ENCODE measurements at places on chromosomes 16 and 17.

GRCh38 chr17:22272363-22273146 is 580.2 kb downstream of the KCNJ18 start:
- no peak for DNase-seq

- no peak for DNase-seq
Measured at GRCh38 chr16:67349172-67349571, 22.6 kb downstream of the LRRC36 start.

- peak; percentile 69 for DNase-seq
Measured at GRCh38 chr17:14211801-14212200, 24.9 kb downstream of the CDRT15 start.

DNA sequence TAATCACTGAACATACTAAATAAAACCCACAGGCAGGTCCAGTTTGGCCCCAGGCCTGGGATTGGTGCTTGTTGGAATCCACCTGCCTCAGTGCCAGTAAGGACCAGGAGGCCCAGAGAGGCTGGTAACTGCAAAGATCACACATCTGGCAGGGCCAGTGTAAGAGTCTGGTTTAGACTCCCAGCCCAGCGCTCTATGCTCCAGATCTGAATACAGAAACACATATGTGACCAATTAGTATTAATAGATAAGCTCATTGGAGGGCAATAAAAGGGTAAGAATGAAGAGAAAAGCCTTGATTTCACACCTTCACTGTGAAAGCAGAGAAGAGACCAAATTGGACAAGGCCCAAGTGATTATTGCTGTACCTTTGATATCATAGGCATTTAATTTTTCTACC is 13.6 kb upstream of the CCDC182 start:
- DNase-seq: no peak

GRCh38 chr17:80244871-80245509 is 15.7 kb upstream of the RNF213 start:
- no peak for DNase-seq

DNA sequence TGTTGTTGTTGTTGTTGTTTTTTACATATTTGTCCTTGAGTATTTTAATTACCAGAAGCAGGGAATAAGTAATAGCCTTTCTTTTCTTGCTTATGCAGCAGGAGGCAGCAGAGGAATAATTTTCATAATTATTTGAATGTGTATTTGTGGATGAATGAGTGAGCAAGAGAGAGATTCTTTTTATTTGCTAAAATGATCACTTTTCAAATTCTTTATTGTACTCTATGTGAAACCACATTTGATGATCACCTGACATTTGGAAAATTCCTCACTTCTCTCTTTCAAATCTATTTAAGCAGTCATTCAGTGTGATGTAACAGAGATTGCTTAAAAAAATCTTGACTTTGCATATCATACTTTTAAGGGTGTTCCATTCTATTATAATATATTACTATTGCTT is 223.6 kb downstream of the BCAS3 start:
- no peak for DNase-seq

DNA sequence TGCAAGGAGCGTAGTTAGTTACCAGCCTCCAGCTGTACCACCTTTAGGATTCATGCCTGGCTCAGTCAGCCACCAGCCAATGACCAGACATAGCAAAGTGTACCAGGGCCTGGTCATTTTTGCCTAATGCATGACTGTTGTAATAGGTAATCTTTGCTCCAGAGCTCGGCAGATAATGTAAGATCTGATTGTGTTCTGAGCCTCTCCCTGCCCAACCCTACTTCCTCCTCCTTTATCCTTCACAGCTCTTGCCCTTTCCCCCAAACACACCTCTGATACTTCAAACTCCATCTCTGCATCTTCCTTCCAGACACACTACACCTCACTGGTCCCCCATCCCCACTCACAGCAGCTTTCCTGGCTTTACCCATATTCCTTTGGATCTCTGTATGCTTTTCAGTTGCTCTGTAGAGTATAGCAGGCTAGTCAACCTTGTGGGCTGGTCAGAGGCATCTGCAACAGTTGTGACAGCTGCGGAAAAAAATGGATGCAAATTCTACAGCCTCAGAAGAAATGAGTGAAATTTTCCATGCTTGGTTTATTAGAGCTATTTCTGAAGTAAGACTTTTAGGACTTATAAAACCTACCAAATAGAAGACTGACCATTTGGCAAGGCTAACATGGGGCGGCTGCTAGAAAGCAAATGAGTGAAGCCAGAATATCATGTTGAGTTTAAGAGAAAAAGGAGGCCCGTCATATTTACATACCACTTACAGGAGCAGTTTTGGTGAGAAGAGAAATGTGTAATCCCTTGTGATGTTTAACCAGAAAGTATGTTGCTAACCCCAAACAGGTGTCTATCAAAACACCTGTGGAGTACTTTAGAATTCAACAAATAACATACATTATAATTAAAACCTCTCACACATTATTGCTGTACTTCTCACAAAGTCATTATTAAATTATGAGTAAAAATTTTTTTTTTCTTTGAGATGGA is 19.9 kb upstream of the C16orf87 start:
- no peak for DNase-seq

DNA sequence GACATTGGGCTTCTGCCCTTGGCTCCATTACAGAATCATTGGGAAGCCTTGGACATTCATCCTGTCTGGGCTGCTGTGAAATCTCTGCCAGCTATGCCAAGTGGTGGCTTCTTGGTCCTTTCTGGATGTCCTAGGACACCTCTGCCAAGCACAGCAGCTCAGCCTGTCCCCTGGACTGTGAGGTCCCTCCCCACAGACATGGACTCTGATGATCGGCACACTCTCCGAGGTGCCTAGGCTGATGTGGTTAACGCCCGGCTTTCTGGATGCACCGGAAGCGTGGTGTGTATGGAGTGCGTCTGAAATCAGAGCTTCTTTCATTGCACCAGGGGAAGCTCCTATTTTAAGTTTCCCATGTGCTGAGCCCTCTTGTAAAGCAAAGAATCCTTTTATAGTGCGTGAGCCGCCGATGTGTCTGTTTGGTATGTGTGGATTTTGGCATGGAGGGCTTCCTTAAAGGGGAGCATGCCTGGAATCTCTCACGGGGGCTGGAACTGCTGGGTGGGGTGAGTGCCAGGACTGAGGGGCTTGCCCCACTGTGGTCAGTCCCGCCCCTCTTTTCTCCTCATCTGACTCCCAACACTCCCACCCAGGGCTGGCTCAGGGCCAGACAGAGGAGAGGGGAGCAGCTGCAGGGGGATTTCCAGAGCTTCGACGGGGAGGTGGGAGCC is 7.0 kb upstream of the ARHGAP23 start:
- no peak for DNase-seq

Data from activated CD8-positive, alpha-beta memory T cell treated with anti-CD3 and anti-CD28 coated beads for 24 hours (primary cell).